Left colon (tissue), 2 donors: ENCODE measurements at places on chromosomes 12 and 14. TPM values are rescaled to one million over a fixed set of nuclear protein-coding genes. Genes with fewer than 3 reads are reported as not detected.

The DGLUCY gene
- 107 TPM for total RNA-seq

GRCh38 chr12:1318327-1319031, 275.9 kb downstream of the FBXL14 start:
- peak; percentile 10 for DNase-seq

- no peak for DNase-seq
These were observed 35.8 kb downstream of the SENP1 start for GRCh38 chr12:48070033-48070432.

GRCh38 chr12:40515041-40515816, 177.0 kb upstream of the CNTN1 start:
- no peak for DNase-seq

DNA sequence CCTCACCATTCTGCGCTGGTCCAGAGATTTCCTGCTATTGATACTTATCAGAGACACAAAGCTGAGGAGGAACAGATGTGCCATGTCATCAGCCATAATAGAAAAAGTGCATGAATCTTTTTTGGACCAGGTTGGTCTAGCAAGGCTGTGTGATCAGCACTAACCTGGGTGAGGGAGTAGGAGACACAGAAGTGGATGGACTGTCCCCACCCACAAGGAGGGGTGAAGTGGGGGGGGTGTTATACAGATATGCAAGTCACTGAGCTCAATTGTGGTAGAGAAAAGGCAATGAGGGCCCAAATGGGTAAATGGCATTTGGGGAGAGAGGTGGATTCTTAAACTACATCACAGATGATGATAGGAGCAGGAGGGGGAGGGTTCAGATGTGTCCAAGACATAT, 123.0 kb downstream of the SAMD4A start:
- no peak for DNase-seq

DNA sequence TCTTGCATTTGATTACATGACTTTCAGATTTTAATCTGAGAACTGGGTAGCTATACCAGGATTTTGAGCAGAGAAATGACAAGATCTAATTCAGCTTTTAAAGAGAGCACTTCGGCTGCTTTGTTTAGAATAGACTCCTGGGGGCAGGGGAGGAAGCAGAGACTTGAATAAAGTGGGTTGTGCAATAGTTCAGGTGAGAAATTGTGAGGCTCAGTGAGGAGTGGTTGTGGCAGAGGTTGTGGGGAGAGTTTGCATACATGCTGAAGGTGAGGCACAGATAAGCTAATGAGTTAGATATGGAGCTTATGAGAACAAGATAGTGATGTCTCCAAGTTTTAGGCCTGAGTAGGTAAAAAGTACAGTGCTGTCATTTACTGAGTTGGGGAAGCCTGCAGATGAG, 281.4 kb downstream of the FLRT2 start:
- no peak for DNase-seq
